ENCODE measurements at places on chromosomes 7 and 10. TPM values are rescaled to one million over a fixed set of nuclear protein-coding genes. Genes with fewer than 3 reads are reported as not detected.

H2BK1 gene
- not detected for total RNA-seq

TMEM176B gene
- 0.17 TPM for total RNA-seq

RPS24 gene
- total RNA-seq: 3,036 TPM

DNAJC12 gene
- 57.0 TPM for total RNA-seq

C10orf71 gene
- total RNA-seq: not detected

GPR146 gene
- 1.8 TPM for total RNA-seq

AKR1C4 gene
- 0.30 TPM for total RNA-seq

SCIN gene
- 0.36 TPM for total RNA-seq

MSRB2 gene
- total RNA-seq: 16.1 TPM

ARL3 gene
- total RNA-seq: 15.4 TPM

UPK3BL2 gene
- 1.3 TPM for total RNA-seq

CLRN3 gene
- not detected for total RNA-seq

HOXA6 gene
- total RNA-seq: 1.6 TPM

All from A549 treated with Hydrocortisone at 1 μM for 4 hours (cell line).